Kidney epithelial cell (primary cell): ENCODE measurements at places on chromosomes 5 and 9. TPM values are rescaled to one million over a fixed set of nuclear protein-coding genes. Genes with fewer than 3 reads are reported as not detected.

DNA sequence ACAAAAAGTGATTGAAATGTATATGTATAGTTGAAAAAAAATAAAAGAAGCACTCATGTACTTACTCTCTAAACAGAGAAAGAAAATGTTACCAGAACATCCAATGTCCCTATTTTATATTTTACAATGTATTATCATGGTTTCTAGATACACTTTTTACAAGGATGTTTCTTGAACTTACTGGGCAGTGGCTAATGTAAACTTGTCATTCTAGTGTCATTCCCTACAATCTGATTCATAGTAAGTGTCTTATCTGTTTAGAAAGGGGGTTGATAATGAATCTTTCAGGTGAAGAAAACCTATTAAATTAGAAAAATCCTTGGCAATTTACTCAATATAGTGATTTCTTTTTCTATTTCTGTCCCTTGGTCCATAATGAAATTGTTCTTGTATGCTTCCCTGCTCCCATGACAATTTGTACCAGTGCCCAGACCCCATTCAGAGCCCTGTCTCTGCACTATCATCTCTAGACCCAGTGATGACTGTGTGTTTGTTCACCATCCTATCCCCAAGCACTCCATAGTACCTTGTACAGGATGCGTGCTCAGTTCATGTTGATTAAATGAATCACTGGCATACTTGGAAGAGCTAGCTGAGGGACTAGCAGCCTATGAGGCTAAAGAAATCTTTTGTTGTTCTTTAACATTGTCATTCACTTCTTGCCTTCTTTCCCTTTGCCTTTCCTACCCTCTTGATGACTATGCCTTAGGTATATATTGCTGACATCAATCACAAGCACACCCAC, 101.2 kb downstream of the HMHB1 start:
- DNase-seq, result peak; percentile 56

Gene MYORG
- 3.8 and 4.9 TPM in 2 replicates for total RNA-seq

DNA sequence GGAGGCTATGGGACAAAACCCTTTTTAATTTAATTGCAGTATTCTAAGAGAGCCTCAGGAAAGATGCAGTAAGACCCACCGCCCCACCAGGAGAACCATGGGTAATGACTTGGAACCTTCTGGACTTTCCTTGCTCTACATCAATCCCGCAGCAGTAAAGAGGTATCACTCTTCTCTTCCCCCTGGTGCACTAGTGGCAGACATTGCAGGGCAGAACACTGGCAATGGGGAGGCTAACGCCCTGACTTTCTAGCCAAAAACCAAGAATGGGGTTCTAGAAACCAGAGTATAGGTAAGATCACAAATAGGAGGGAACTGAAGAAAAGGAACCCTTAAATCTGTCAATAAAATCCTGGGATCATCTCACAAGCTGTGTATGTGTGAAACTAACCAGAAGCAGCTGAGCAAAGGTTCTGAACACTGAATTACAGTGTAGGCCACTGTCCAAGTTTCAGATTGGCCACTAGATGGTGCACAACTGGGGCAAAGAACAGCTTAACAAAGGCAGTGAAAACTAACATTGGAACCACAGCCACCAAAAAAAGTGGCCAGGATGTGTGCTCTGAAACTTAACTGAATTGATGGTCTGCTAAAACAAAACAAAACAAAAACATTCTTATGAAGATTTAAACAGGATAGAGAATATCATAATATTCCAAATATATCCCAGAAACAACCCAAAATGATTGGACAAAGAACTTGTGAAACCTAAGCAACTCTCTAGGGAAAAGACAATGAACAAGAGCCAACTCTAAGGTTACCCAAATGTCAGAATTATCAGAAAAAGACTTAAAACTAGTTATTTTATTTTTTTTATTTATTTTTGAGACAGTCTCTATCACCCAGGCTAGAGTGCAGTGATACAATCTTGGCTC, 6.6 kb upstream of the FAM151B start:
- no peak for DNase-seq

- DNase-seq, result no peak
These were observed 410.3 kb upstream of the SLC24A2 start for GRCh38 chr9:20199111-20199510.

DNA sequence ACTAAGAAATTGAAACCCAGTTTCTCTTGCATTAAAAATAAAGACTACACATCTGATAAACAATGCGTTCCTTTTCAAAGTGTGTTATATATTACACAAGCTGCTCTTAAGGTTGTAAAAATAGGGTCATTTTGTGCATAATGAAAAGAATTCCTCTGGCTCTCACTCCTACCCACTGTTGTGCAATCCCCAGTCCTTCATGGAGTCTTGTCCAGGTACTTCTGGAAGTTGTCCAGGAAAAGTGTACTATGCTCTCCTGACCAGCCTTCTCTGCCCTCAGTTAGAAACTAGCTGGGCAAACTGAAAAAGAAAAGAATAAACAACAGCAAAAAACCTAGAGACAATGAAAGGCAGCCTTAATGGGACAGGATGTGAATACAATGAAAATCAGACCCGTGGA, 345.5 kb upstream of the PAPPA start:
- peak; percentile 16 for DNase-seq
